Articular chondrocyte of knee joint (primary cell): ENCODE measurements at places on chromosomes 16 and 17. TPM values are rescaled to one million over a fixed set of nuclear protein-coding genes. Genes with fewer than 3 reads are reported as not detected.

The NPIPA5 gene
- 0.78 and 2.5 TPM in 2 replicates for total RNA-seq

The HOXB5 gene
- total RNA-seq = not detected in 2 replicates

The RNF157 gene
- total RNA-seq = 0.26 and 0.76 TPM in 2 replicates

The CCL5 gene
- total RNA-seq = 0.13 and 0.43 TPM in 2 replicates

The TMEM220 gene
- 3.6 and 6.8 TPM in 2 replicates for total RNA-seq

The ADAT1 gene
- total RNA-seq = 44.0 and 47.8 TPM in 2 replicates

The TBC1D3H gene
- total RNA-seq = 0.11 TPM in 1 of 2 replicates, not detected in the other

The XAF1 gene
- 19.2 and 33.4 TPM in 2 replicates for total RNA-seq

The ATPAF2 gene
- 14.8 and 18.4 TPM in 2 replicates for total RNA-seq

The SLC16A5 gene
- 14.6 and 15.5 TPM in 2 replicates for total RNA-seq

The KRT12 gene
- not detected in 2 replicates for total RNA-seq

The RRAD gene
- 1.3 and 2.3 TPM in 2 replicates for total RNA-seq

The AKAP10 gene
- 31.5 and 39.1 TPM in 2 replicates for total RNA-seq

The FBXO39 gene
- 0.26 and 0.76 TPM in 2 replicates for total RNA-seq

The MILR1 gene
- total RNA-seq = 4.1 and 4.4 TPM in 2 replicates

The MYH3 gene
- total RNA-seq = 0.86 and 1.4 TPM in 2 replicates

The SPATA22 gene
- 1.3 TPM in 1 of 2 replicates, not detected in the other for total RNA-seq

The TPPP3 gene
- total RNA-seq = 0.22 and 0.52 TPM in 2 replicates

The TMEM238L gene
- total RNA-seq = not detected in 2 replicates

The SPN gene
- not detected in 2 replicates for total RNA-seq

The KRTAP1-5 gene
- 1.3 and 11.6 TPM in 2 replicates for total RNA-seq

The MRTFB gene
- 16.9 and 19.3 TPM in 2 replicates for total RNA-seq

The CBX8 gene
- total RNA-seq = 2.9 and 3.8 TPM in 2 replicates

The FNDC8 gene
- total RNA-seq = not detected in 2 replicates

The GH1 gene
- not detected in 2 replicates for total RNA-seq

The LRRC36 gene
- total RNA-seq = 0.43 TPM in 1 of 2 replicates, not detected in the other

The KRT33B gene
- not detected in 2 replicates for total RNA-seq

The SLFN14 gene
- not detected in 2 replicates for total RNA-seq

The ANKFN1 gene
- total RNA-seq = not detected in 2 replicates

The GPR179 gene
- total RNA-seq = under 0.01 TPM in 2 replicates

The TNFRSF12A gene
- total RNA-seq = 114 and 131 TPM in 2 replicates

The SCNN1B gene
- not detected in 2 replicates for total RNA-seq

The GGT6 gene
- not detected in 2 replicates for total RNA-seq

The SDR42E2 gene
- total RNA-seq = not detected in 2 replicates

The SDR42E1 gene
- 6.8 and 9.9 TPM in 2 replicates for total RNA-seq

The NLE1 gene
- 11.1 and 15.2 TPM in 2 replicates for total RNA-seq

The EMP2 gene
- 51.0 and 55.5 TPM in 2 replicates for total RNA-seq
